ENCODE measurements at places on chromosomes 7 and 10.

DNA sequence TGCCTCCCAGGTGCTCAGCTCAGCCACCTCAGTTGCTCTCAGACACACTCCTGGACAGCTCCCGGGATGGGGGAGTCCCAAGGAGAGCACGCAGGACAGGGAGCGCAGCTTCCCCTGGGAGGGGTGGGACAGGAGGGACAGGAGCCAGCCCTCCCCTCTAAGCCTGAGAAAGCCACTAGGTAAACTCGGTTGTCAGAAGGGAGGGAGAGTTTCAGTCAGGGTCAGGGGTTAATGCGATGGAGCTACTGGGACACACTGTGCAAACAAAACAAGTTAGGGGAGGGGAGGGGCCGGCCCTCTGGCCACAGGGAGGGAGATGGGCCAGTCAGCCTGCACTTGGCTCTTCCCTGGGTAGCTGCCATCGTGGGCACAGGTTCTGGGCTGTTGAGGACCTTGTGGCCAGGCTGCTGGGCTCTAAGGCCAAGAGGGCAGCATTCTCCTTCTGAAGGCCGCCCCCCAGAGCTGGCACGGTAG lies 31.1 kb downstream of the KAZALD1 start:
- DNase-seq: no peak

DNA sequence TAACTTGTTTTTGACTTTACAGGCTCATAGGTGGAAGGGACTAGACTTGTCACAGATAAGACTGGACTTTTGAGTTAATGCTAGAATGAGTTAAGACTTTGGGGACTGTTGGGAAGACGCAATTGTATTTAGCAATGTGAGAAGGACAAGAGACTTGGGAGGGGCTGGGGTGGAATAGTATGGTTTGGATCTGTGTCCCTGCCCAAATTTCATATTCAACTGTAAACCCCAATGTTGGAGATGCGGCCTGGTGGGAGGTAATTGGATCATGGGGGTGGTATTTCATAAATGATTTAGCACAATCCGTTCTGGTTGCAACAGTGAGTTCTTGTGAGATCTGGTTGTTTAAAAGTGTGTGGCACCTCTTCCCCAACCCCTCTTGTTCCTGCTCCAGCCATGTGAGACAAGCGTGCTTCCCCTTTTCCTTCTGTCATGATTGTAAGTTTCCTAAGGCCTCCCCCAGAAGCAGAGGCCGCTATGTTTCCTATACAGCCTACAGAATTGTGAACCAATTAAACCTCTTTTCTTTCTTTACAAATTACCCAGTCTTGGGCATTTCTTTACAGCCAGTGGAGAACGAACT lies 22.6 kb downstream of the RNF216 start:
- DNase-seq: no peak

GRCh38 chr7:1288996-1289551 lies 56.4 kb downstream of the UNCX start:
- DNase-seq: no peak

GRCh38 chr7:121041516-121042148 lies 53.1 kb downstream of the CPED1 start:
- no peak for DNase-seq

DNA sequence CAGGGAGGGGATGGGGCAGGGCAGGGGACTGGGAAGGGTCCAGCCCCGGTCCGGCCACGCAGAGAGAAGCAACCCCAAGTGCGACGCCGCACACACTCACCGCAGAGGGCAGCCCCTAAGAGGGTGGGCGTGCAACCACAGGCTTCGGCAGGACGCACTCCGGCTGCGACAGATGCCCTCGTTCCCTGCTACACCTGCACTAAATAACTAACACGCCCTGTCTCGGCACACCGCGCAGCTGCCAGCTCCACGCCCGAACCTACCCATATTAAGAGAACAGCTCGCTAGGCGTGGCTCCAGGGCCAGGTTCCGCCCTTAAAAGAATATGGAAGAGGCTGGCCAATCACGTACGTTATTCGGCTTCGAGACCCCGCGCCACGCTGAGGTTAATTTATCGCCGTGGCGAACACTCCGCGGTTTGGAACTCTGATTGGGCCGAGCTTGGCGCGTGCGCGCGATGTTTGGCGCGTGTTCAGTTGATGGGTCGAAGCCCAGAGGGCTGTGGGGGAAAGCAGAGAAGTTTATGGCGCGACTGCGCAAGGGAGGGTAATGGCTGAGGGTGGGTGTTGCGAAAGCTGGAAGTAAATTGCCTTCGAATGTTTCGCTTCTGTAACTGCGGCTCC lies 91.1 kb downstream of the OR13A1 start:
- no peak for DNase-seq
